CD4-positive, CD25-positive, alpha-beta regulatory T cell (primary cell): ENCODE measurements at places on chromosomes 5 and 9. TPM values are rescaled to one million over a fixed set of nuclear protein-coding genes. Genes with fewer than 3 reads are reported as not detected.

DNA sequence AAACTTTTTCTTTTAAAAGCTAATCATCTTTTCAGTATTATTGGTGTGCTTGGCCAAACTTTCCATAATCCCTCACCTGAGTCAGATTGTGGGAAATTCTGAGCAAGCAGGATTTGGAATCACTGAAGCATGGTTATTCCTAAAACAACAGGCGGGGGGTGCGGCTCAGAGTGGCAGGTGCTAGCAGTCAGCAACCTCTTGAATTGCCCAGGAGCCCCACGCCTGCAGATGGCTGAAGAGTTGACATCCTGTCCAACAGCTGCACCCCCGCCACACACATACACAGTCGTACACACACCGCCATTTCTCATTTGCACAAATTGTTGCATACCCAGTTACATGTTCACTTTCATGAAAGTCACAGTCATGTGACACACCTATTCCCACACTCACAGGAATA is 96.6 kb downstream of the LHX2 start:
- no peak for DNase-seq

DNA sequence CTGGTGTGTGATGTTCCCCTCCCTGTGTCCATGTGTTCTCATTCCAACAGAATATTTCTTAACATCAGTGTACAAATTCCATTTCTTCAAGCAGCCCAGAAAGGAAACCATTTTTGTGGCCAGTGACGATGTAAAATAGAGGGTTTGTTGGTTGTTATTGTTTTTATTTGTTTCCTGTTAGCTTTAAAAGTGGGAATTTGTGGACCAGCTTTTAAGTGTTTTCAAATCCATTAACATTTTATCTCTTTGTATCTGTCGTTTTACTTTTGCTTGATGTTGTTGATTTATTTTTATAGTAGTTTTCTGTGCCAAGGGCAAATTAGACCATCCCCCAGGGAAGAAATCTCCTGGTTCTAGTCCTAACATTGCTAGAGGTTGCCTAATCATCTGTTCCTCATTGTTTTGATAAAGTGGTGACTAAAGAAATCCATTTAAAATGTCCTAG is 100.0 kb downstream of the GDNF start:
- no peak for DNase-seq

GRCh38 chr9:129402931-129403778 is 217.7 kb downstream of the C9orf50 start:
- no peak for DNase-seq

The PHF24 gene
- total RNA-seq = not detected

The PCDHAC1 gene
- not detected for total RNA-seq

GRCh38 chr9:26346942-26347477 is 545.6 kb downstream of the CAAP1 start:
- DNase-seq = no peak

The CENPP gene
- 6.1 TPM for total RNA-seq

The SLC45A2 gene
- not detected for total RNA-seq

GRCh38 chr9:124780060-124780756 is 3.3 kb downstream of the OLFML2A start:
- no peak for DNase-seq

DNA sequence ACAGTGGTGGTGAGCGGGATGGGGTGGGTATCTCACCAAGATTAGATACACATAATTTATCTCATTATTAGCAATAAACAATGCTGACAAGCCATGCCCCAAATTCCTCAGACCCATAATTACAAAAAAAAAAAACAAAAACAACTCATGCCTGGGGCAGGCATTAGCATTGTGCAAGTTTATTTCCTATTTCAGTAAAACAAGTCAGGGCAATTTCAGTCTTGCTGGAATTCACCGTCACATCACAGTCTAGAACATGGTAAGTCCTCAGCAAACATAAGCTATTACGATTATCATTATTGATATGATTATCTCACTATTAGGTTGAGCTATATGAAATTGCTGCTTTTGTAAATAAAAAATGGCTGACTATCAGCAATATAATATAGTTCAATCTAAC is 57.5 kb upstream of the GNAQ start:
- DNase-seq = no peak

DNA sequence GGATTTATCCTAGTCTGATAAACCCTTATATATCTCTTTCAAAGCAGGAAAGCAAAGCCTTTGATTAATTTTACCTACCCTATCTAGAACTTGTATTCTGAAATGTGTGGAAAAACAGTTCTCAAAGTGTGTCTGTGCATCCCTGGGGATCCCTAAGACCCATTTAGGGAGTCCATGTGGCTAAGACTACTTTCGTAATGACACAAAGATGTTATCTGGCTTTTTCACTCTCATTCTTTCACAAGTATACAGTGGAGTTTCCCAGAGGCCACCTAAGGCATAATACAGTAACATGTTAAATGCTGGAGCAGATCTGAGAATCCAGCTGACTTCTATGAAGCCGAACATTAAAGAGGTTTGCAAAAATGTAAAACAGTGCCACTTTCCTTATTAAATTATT is 54.3 kb upstream of the TNFSF15 start:
- DNase-seq = no peak

The CCDC152 gene
- 1.3 TPM for total RNA-seq

DNA sequence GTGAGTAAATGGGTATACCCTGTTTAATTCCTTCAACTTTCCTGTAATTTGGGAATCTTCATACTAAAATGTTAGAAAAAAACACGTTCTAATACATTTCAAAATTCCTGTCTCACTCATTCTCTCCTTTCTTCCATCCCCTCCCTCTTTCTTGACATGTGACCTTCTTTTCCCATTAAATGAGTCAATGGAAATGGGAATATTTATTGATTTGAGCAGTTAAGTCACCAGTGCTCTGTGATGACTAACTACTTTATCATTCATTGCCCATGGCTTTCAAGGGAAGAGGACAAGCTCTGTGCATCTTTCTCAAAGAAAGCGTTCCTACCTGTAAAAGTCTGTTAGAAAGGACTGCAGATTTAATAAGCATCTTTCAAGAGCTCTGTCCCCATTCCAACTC is 144.4 kb upstream of the MAP3K1 start:
- no peak for DNase-seq

DNA sequence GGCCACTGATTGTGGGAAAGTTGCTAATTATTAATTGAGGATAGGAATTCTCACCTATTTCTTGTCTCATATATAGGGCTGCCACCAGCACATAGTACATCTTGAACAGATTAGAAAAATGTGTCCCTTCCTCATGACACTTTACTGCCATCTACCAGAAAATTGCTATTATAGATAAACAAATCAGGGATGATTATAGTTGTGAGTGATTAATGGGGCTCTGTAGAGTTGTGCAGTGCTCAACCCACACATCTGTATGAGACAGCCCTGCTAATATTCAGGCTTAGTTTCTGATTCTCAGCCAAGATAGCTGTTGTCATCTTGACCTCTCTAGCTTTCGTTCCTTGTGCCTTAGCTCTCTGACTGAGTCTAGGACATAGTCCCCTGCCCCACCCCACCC is 373.3 kb downstream of the TLE4 start:
- DNase-seq = no peak

- no peak for DNase-seq
Observed at GRCh38 chr5:1744393-1745122, 55.1 kb downstream of the MRPL36 start.
